ENCODE measurements at places on chromosomes 2 and 18.

DNA sequence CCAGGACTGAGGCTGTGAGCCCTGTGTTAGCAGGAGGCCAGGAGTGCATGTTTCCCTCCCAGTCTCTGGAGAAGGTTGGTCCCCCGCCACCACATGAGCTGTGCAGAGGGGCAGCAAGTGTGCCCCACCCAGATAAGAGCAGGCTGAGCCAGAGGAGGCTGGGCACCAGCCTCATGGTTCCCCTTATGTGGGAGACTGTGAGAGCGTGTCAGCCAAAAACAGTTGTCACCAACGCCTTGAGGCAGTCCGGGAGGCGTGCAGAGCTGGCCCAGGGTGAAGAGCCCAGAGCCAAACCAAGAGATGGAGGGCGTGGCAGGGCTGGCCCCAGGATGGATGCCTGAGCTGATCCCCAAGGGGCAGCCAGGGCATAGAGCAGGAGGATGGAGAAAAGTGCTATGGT is 128.7 kb upstream of the GLI2 start:
- no peak for DNase-seq

DNA sequence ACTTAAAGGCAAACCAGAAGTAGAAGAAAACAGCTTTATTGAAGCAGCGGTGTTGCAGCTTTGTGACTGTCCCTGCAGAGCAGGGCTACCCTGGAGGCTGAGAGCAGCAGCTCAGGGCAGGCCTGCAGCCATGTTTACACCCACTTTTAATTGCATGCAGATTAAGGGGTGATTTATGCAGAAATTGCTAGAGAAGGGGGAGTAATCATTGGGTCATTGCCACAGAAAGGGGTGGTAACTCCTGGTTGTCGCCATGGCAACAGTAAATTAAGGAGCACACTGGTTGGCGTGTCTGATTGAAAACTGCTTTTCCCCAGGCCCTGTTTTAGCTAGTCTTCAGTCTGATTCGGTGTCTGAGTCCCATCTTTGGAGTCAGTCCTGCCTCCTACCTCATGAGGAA is 195.4 kb upstream of the HDAC4 start:
- no peak for DNase-seq

DNA sequence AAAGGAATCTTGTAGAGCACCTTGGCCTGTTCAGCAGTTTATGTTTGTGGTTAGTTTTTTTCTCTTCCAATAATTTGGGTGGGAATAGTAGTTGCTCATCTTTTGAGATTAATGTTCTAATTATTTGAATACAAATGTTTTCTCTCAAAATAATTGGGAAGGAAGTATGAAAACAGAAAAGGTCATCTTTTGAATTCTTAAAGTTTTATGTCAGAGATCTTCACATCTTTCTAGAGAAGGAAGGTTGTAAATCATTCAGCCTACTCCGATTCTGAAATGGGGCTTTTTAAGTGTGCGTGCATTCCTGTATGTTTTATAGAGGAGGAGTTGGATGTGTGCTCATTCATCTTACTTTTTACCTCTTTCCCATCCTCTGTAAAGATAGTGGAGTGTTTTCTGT is 29.0 kb downstream of the GRHL1 start:
- DNase-seq, result no peak

DNA sequence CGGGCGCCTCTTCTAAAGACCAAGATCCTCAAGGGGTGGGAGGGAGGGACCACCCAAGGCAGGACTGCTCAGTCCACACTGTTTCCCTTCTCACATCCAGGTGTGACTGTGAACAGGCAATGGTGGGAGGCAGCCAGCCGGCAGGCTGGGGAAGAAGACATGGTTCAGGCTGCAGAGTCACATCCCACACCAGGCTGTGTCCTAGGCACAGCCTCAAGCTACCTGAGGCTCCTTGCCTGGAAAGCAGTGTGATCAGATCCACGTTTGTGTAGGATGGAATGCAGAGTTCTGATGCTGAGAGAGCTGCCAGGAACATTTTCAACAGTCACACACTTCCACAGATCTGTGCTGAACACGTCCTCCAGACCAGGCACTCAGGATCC is 16.4 kb downstream of the SLC66A2 start:
- DNase-seq, result no peak

DNA sequence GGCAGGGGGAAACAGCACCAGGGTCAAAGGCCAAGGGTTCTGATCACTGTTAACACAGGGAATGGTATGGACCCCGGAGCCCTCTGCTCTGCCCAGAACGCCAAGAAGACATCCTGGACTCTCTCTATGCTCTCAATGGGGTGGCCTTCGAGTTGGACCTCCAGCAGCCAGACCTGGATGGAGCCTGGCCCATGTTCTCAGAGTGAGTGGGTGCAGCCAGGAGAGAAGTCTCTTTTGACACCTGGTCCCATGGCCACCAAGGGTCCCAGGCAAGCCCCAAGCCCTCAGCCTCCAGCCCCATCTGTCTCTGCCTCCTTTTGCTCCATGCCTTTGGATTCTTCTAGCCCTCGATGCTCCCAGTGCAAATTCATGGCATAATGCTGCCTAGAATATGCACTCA is 4.1 kb downstream of the RUFY4 start:
- no peak for DNase-seq

DNA sequence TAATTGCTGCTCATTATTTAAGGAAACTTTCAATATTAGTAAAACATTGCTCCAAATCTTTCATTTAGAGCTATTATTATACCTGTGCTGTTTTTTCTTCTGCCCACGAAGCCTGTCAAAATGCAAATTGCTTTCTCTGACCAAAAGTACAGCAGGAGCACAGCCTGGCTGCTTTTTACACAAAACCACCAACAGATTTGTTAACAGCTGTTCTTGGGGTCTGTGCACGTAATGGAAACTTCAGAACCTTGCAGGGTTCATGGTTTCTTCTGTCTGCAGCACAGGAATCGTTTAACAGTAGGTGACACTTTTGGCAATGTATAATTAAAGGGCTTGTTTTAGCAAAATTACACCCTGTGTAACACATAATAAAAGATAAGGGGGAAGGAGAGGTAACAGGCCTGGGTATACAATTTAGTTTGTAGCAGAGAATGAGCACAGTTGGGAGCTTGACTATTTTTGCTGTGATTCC is 447.3 kb downstream of the KCNJ3 start:
- DNase-seq, result no peak

DNA sequence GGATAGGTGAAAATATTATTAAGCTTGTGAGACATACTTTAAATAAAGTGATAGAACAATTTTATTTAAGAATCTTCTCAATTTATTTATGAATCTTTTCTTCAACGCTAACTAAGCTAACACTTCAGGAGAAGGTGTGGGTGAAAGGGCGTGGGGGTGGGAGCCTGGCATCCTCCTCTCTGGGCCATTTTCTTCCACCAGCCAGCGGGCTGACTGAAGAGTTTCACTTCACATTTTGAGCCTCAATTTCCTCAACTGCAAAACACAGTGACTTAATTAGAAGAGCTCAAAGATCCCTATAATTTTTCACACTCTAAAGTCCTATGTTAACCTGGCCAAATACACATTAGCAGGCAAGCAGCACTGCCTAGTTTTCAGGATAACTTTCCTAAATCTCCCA is 94.8 kb downstream of the FTCDNL1 start:
- DNase-seq, result no peak

- no peak for DNase-seq
Observed at GRCh38 chr2:166074011-166074410, 53.8 kb downstream of the SCN1A start.

GRCh38 chr2:45232818-45233217 is 223.6 kb upstream of the SIX2 start:
- DNase-seq, result no peak

- no peak for DNase-seq
Observed at GRCh38 chr2:47569658-47570475, 166.9 kb downstream of the MSH2 start.

GRCh38 chr2:39216346-39217191 is 27.2 kb downstream of the CDKL4 start:
- DNase-seq, result peak; percentile 69

- DNase-seq, result no peak
Observed at GRCh38 chr2:102145934-102146333, 3.4 kb downstream of the IL1R1 start.

- DNase-seq, result no peak
Observed at GRCh38 chr18:4544142-4544541, 89.0 kb upstream of the DLGAP1 start.

GRCh38 chr2:240320204-240320993 is 115.1 kb upstream of the GPC1 start:
- DNase-seq, result no peak

DNA sequence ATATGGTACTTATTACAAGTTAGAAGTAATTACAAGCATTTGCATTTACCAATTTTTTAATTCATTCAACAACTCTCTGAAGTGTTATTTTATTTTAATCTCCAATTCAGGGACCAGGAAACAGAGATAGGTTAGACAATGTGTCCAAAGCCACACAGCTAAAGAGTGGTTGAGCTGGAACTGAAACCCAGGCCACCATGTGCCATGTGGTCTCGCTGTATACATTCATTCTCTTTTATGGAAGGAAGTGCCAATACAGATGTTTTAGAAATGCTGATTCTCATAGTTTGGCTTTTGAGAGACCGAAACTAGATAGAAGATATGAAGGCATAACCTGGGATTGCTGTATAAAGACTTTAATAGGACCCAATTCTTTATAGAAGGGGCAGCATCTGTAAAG is 684.6 kb upstream of the ID2 start:
- no peak for DNase-seq

GRCh38 chr18:78820161-78820834 is 159.3 kb upstream of the SALL3 start:
- DNase-seq, result no peak

- no peak for DNase-seq
Observed at GRCh38 chr2:102107741-102108070, 34.8 kb upstream of the IL1R1 start.

GRCh38 chr2:136051725-136052048 is 66.3 kb upstream of the DARS1 start:
- DNase-seq, result no peak
